ENCODE measurements at places on chromosomes 16 and 17.

DNA sequence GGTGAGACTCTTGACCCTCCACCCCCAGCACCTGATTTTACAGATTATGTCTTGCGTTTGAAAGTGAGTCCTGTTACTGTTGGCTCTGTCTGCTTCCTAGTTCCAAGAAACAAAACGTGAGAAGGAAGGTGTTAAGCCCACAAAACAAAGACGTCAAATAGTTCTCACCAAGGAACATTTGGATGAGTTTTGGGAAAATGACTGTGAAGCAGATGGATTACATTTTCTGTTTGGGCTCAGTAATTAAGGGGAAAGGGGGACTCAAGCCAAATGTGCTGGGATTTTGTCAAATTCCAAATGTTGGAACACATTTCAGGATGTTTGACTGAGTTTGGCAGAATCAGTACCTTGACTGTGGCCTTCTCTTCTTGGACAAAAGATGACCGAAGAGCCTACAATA, 71.2 kb downstream of the PCTP start:
- no peak for DNase-seq

DNA sequence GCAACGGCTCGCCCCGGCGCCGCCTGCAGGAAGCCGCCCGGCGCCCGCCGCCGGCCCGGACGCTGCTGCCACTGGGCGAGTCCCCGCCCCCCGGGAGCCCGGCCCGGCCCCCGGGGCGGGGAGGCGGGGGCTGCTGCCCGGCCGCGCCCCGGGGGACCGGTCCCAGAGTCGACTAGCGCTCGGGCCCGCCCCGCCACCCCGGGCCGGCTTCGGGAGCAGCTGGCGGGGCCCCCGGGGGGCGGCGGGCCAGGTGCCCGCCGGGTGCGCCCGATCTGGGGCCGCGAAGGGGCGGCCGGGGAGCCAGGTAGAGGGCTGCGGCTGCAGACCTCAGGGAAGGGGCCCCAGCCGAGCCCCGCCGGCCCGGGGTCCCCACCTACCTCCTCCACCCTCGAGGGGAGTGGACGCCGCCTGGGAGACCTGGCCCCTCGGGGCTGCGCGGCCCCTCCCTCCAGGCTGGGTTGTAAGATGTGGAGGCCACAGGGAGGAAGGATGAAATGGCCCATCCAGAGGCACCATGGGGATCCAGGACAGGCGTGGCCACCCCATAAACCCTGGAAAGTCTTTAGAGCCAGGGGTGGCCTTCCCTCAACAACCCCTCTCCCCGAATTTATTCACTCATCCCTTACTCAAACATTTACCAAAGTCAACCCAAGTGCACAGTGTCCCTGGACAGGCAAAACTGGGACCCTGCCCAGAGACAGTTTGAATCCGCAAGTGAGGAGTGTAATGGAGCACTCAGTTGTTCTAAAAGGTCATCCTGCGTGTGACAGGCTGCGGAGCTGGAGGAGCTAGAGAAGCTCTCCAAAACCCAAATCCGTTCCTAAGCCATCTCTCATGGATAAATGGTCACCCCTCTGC, at the start of gene CDYL2:
Gene CDYL2 (minus strand): TSS at position 73 of the 858 bp plus-strand sequence. CDS start 425 bp downstream, outside the sequence.
- DNase-seq, result peak; percentile 69

GRCh38 chr17:142876-143784, 5.8 kb downstream of the SCGB1C2 start:
- DNase-seq, result no peak

GRCh38 chr17:56096026-56096810, 57.1 kb upstream of the ANKFN1 start:
- DNase-seq, result no peak

DNA sequence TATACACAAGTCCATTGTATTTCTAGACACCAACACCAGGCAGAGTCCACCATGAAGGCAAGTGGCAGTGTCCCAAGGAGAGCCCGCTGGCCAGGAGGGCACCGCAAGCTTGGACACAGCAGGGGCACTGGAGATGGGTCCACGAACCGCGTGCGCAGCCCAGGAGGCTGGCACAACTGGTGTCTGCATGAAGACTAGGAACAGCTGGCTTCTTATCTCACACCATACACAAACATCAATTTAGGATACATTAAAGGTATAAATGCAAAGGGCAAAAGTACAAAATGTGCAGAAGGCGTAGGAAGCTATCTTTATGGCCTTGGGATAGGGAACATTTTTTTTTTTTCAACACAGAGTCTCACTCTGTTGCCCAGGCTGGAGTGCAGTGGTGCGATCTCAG, 52.4 kb downstream of the ANKRD11 start:
- DNase-seq, result no peak

- DNase-seq, result peak; percentile 41
These were observed 495 bp downstream of the TXNDC17 start for GRCh38 chr17:6641247-6641863.

- no peak for DNase-seq
These were observed 6.1 kb downstream of the DBNDD1 start for GRCh38 chr16:90012991-90013745.

DNA sequence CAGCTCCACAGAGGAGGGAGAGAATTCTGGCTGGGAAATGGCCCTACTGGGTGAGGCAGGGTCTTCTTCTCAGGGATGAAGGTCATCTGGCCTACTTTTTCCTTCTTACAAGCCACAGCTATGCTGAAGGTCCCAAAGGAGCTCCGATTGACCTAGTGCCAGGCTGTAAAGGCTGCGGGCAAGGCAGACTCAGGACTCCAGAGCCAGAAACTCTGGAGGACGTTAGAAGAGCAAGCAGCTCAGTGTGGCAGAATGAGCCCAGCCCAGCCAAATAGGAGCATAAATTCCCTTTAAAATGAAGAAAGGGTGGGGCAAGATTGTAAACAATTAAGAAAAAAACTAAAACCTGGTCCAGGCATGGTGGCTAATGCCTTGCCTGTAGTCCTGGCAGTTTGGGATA, 20.1 kb upstream of the CNOT1 start:
- no peak for DNase-seq

GRCh38 chr17:17928398-17929287, 43.6 kb downstream of the TOM1L2 start:
- no peak for DNase-seq

- DNase-seq, result peak; percentile 81
These were observed 53.1 kb downstream of the CYB5B start for GRCh38 chr16:69477546-69477945.

- DNase-seq, result no peak
These were observed 325.1 kb upstream of the HSBP1 start for GRCh38 chr16:83482545-83483162.

GRCh38 chr17:34658811-34659560, 79.6 kb downstream of the TMEM132E start:
- DNase-seq, result no peak

GRCh38 chr16:88809068-88809675, 2.6 kb downstream of the APRT start:
- DNase-seq, result no peak

GRCh38 chr17:61411261-61412142, 11.9 kb downstream of the TBX2 start:
- DNase-seq, result no peak

DNA sequence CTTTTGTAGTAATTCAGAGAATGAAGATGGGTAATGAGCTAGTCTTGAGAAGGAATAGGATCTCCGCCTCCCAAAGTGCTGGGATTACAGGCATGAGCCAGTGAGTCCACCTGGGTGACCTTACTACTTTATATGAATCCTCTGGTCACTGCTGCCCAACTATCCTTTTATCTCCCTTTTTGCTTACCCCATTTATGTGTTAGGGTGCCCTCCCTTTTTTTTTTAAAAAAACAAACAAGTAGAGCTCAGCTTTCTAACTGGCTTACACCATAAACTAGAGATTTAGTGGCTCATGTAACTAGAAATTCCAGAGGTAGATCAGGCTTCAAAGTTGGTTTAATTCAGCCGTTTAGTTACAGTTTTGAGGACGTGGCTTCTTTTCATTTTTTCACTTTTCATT, 15.6 kb downstream of the USP10 start:
- no peak for DNase-seq

- peak; percentile 96 for DNase-seq
These were observed 2.1 kb downstream of the CCL4L2 start for GRCh38 chr17:36212966-36213365.

- DNase-seq, result peak; percentile 8
These were observed 51.7 kb upstream of the MTSS2 start for GRCh38 chr16:70737377-70738082.

GRCh38 chr17:82235056-82235774, 6.4 kb downstream of the SLC16A3 start:
- DNase-seq, result no peak

GRCh38 chr17:41860254-41860931, 4.8 kb downstream of the KLHL11 start:
- no peak for DNase-seq
